Mesothelial cell of epicardium (in vitro differentiated cells): ENCODE measurements at places on chromosomes 1 and 21. TPM values are rescaled to one million over a fixed set of nuclear protein-coding genes. Genes with fewer than 3 reads are reported as not detected.

The ASCL5 gene
- not detected in 3 replicates for total RNA-seq

The THRAP3 gene
- total RNA-seq: 117 to 121 TPM (median 119 TPM) in 3 replicates

The GPR153 gene
- 24.6 to 27.5 TPM (median 25.0 TPM) in 3 replicates for total RNA-seq

The PLA2G2D gene
- not detected in 3 replicates for total RNA-seq

The KAZN gene
- total RNA-seq: 36.3 to 38.8 TPM (median 38.4 TPM) in 3 replicates

The HDGF gene
- 176 to 183 TPM (median 182 TPM) in 3 replicates for total RNA-seq

The TFAP2E gene
- total RNA-seq: 2.0 to 2.9 TPM (median 2.4 TPM) in 3 replicates

DNA sequence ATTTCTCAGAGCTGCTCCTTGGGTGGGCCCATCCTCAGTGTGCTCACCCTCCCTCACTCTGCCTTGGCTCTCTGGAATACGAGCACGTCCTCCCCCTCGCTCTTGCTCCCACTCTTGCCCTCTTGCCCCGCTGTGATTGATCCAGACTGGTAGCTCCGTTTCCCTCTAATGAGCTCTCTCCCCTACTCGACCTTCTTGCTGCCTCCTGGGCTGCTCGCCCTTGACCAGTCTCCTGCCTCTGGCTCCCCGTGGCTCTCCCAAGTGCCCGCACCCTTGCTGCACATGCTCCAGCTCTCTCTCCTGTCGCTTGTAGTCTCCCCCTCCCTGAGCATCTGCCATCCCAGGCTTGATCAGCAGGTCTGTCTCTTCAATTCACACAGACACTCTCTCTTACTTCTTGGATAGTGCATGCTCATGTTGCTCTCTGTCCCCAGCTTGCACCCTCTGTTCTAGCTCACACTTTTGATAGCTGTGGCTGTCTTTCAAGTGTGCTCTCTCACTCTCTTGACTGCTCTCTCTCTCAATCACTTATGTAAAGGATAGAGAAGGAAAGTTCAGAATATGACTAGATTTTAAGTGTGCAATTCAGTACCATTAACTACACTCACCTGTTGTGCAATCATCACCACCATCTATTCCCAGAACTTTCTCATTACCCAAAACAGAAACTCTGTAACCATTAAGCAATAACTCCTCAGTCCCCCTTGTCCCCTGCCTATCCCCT, 51.1 kb downstream of the PHC2 start:
- H3K4me1 ChIP-seq: peaks cover 66% of the 10 kb centered on the region
- peak overlapping the region; percentile 32 for H3K27ac ChIP-seq
- no peak for DNase-seq

- peaks cover 58% of the 10 kb centered on the region for H3K4me1 ChIP-seq
- no peak overlapping the region for H3K27ac ChIP-seq
- DNase-seq: no peak
- H3K27me3 ChIP-seq: peaks cover 54% of the 10 kb centered on the region
Observed at GRCh38 chr1:46521414-46521813, 30.0 kb downstream of the KNCN start.

DNA sequence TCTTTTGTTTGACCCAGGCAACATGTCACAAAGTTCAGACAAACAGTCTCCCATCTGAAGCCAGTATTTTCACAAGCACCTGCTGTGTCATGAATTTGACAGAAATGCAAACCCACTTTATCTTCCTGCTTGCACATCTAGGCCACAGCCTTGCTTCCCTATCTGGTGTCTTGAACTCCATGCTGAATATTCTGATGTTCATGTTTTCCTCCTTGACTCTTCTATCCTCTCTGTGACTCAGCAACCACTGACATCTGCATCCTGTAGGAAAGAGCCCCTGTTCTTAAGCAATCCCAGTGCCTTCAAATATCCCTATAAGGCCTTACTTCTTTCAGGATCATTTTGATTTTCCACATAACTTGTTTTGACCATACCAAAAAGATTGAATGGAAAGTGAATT, 6.5 kb downstream of the CD55 start:
- no peak overlapping the region for H3K27ac ChIP-seq
- H3K36me3 ChIP-seq: peaks cover 27% of the 10 kb centered on the region
- no peak for DNase-seq
- no peaks in the 10 kb centered on the region for H3K27me3 ChIP-seq
- H3K4me3 ChIP-seq: no peak overlapping the region

DNA sequence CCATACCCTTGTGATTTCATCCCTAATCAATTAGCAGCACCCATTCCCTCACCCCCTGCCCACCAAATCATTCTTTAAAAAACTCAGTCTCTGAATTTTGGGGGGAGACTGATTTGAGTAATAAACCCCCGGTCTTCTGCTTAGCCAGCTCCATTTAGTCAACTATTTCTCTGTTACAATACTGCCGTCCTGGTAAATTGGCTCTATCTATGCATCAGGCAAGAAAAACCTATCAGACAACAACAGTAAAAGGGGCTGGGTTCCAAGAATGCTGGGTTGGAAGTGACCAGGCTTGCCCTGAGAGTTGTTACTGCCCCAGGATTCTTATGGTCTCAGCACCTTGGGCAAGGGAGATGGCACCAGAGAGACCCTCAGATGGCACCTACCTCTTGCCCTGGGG, 16.3 kb upstream of the C1orf198 start:
- no peak overlapping the region for H3K4me3 ChIP-seq
- no peak for DNase-seq
- H3K27ac ChIP-seq: no peak overlapping the region

GRCh38 chr1:58881471-58881994, 97.7 kb upstream of the JUN start:
- no peaks in the 10 kb centered on the region for H3K27me3 ChIP-seq
- H3K4me3 ChIP-seq: no peak overlapping the region
- H3K4me1 ChIP-seq: peaks cover 24% of the 10 kb centered on the region
- H3K36me3 ChIP-seq: no peaks in the 10 kb centered on the region
- no peak overlapping the region for H3K27ac ChIP-seq

- DNase-seq: no peak
- no peak overlapping the region for H3K4me3 ChIP-seq
- H3K27me3 ChIP-seq: no peaks in the 10 kb centered on the region
- no peaks in the 10 kb centered on the region for H3K4me1 ChIP-seq
- H3K27ac ChIP-seq: no peak overlapping the region
Observed at GRCh38 chr21:46196733-46197132, 12.5 kb upstream of the SPATC1L start.

DNA sequence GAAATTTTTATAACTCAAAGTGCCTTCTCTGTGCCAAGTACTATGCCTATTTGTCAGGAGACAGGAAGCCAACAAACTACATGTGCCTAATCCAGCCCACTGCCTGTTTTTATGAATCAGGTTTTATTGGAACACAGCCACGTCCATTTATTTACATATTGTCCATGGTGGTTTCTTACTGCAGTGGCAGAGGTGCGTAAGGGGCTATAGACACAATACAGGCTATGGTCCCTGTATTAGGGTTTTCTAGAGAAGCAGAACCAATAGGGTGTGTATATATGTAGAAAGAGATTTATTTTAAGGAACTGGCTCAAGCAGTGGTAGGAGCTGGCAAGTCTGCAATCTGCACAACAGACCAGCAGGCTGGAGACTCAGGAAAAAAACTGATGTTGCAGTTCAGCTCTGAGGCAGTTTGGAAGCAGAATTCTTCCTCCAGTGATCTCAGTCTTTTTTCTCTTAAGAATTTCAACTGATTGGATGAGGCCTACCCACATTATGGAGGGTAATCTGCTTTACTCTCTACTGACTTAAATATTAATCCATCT, 15.4 kb downstream of the PPIE start:
- H3K27me3 ChIP-seq: no peaks in the 10 kb centered on the region
- H3K4me1 ChIP-seq: no peaks in the 10 kb centered on the region
- H3K4me3 ChIP-seq: no peak overlapping the region
- H3K36me3 ChIP-seq: peaks cover 41% of the 10 kb centered on the region
- H3K27ac ChIP-seq: no peak overlapping the region
- DNase-seq: no peak

DNA sequence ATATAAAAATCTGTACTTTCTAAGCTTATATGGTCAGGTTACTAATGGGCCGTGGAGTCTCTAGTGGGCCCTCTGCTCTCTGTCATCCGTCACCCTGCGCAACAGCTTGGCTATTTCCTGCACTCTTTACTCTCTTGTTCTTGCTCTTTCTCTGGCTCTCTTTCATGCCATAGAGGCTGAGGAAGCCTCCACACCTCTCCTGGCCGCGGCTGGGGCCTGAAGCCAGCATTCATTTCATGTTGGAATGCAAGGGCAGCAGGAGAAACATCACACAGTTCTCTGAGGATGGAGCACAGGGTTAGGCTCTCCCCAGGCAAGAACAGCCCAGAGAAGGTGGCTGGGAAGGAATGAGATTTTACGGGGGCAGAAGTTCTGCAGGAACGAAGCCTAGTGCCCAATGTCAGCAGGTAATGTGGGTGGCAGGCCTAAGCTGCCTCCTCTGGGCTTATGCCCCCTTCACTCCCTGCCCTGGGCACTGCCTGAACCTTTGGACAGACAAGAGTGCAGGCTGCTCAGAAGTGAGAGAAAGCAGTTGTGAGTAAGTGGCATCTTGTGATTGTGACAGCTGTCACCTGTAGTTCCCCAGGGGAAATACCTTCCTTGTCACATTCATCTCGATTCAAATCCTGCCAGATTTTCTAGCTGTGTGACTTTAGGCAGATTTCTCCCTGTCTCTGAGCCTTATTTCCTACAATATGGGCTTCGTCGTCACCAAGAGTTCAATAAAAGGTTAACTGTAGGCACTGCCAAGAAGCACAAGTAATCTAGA, 3.6 kb upstream of the FHAD1 start:
- no peak overlapping the region for H3K27ac ChIP-seq
- no peak for DNase-seq
- no peak overlapping the region for H3K4me3 ChIP-seq
- H3K36me3 ChIP-seq: no peaks in the 10 kb centered on the region
- H3K4me1 ChIP-seq: peaks cover 22% of the 10 kb centered on the region

DNA sequence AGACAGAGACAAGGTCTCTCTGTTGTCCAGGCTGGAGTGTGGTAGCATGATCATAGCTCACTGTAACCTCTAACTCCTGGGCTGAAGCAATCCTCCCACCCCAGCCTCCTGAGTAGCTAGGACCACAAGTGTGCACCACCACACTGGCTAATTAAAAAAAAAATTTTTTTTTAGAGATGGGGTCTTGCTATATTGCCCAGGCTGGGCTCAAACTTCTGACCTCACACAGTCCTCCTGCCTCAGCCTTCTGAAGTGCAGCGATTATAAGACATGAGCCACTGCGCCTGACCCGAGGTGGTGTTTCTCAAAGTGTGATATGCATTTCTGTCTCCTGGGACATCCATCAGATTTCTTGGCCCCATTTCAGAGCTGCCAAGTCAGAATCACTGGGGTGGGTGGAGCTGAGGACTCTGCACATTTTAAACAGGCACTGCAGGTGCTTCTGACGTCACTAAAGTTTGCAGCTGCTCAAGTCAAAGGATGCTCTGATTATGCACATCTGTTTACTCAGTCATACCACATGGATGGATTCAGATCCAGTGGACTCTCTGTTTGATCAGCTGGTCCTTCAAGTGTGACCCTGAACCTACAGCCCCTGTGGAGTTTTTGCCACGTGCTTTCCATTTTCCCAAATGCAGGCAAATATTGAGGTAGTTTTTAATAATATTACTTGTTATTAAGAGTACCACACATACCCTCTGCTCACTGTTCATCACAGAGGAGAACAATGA, 21.4 kb downstream of the TGFB2 start:
- no peak overlapping the region for H3K27ac ChIP-seq
- H3K36me3 ChIP-seq: peaks cover 9% of the 10 kb centered on the region
- peaks cover 35% of the 10 kb centered on the region for H3K4me1 ChIP-seq
- no peak for DNase-seq

GRCh38 chr1:184403961-184404726, 17.3 kb downstream of the C1orf21 start:
- H3K36me3 ChIP-seq: no peaks in the 10 kb centered on the region
- DNase-seq: no peak
- H3K27ac ChIP-seq: no peak overlapping the region

DNA sequence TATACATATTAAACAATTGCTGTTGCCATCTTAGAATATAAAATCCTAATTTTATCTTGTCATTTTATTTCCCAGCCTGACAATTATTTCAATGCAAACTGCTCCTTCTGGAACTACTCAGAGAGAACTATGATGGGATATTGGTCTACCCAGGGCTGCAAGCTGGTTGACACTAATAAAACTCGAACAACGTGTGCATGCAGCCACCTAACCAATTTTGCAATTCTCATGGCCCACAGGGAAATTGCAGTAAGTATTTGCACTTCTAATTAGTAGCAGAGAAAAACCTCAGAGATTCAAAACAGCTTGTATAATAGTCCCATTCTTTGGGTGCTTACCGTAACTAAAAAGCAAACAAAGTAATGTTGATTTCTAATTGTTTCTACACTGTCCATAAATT, 167.2 kb downstream of the ADGRL2 start:
- no peak overlapping the region for H3K27ac ChIP-seq
- H3K4me3 ChIP-seq: no peak overlapping the region
- peaks cover 37% of the 10 kb centered on the region for H3K36me3 ChIP-seq
- no peaks in the 10 kb centered on the region for H3K27me3 ChIP-seq

- peaks cover 18% of the 10 kb centered on the region for H3K36me3 ChIP-seq
- no peak overlapping the region for H3K4me3 ChIP-seq
- H3K27ac ChIP-seq: no peak overlapping the region
- H3K27me3 ChIP-seq: no peaks in the 10 kb centered on the region
- no peak for DNase-seq
- H3K4me1 ChIP-seq: peaks cover 13% of the 10 kb centered on the region
Observed at GRCh38 chr1:150511551-150511950, 3.6 kb downstream of the ECM1 start.

DNA sequence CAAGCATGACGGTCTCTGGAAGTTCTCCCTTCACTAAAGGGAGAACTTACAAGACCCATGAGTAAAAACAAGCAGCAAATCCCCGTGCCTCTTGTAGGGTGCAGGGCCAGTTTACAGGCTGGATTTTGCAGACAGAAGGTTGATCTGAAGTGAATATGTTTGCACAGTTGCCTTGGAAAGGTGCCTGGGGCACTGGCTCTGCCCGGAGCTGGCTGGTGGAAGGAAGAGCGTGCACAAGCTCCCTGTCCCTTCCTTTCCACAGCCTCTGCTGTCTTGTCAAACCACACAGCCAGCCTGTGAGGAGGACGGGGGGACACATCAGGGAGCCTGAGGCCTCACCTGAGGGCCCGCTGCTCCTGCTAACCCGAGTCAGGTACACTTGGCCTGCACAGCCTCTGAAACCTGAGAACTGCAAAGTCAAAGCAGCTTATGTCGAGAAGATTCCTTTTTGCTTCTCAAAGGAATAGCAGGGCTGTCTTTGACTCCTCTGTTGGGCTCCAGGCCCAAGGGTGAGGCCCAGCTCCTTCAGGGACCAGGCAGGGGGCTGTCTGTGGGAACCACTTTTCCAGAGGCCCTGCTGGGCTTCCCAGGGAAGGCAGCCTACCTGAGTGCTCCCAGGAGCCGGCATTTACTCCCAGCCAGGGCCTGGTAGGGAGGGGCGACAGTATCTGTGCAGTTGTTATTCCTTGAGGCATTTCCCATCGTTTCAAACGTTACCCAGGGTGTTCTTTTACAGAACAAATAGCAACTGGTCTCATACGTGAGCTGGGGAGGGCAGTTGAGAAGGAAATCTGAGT, 251.5 kb downstream of the SIPA1L2 start:
- H3K27ac ChIP-seq: peak overlapping the region; percentile 47
- no peak for DNase-seq
- H3K4me1 ChIP-seq: peaks cover 46% of the 10 kb centered on the region
- H3K36me3 ChIP-seq: no peaks in the 10 kb centered on the region
- no peak overlapping the region for H3K4me3 ChIP-seq
